ENCODE measurements at places on chromosomes 7 and 10. TPM values are rescaled to one million over a fixed set of nuclear protein-coding genes. Genes with fewer than 3 reads are reported as not detected.

- H3K4me3 ChIP-seq = no peak overlapping the region
- H3K4me1 ChIP-seq = peaks cover 10% of the 10 kb centered on the region
- H3K27ac ChIP-seq = no peak overlapping the region
- DNase-seq = no peak
- H3K36me3 ChIP-seq = no peaks in the 10 kb centered on the region
Observed at GRCh38 chr7:12207046-12207445, 4.0 kb upstream of the TMEM106B start.

DNA sequence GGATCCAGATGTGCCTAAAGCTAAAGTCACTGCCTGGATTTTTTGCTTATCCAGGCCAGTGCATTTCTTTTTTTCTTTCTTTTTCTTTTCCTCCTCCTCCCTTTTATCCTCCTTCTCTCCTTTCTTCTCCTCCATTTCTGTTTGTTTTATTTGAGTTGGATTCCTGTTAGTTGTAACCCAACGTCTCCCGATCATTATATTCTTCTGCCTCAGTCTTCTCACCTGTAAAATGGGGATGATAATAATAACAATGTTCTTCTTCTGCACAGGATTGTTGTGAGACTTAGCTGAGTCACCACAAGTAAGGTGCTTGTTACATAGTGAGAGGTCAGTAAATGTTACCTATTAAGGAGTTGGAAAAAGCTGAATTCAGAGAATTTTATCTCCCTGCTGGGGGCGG lies 13.7 kb upstream of the FFAR4 start:
- no peak overlapping the region for H3K27ac ChIP-seq
- H3K36me3 ChIP-seq = no peaks in the 10 kb centered on the region
- H3K4me3 ChIP-seq = no peak overlapping the region
- DNase-seq = no peak
- no peaks in the 10 kb centered on the region for H3K27me3 ChIP-seq

- no peak for DNase-seq
- H3K4me3 ChIP-seq = no peak overlapping the region
- H3K27ac ChIP-seq = no peak overlapping the region
- no peaks in the 10 kb centered on the region for H3K36me3 ChIP-seq
- H3K27me3 ChIP-seq = peaks cover 13% of the 10 kb centered on the region
Observed at GRCh38 chr7:120859459-120859858, 1.5 kb upstream of the TSPAN12 start.

GRCh38 chr7:106269254-106269961 lies 15.4 kb downstream of the NAMPT start:
- no peak for DNase-seq
- H3K4me3 ChIP-seq = no peak overlapping the region
- H3K27me3 ChIP-seq = no peaks in the 10 kb centered on the region

DNA sequence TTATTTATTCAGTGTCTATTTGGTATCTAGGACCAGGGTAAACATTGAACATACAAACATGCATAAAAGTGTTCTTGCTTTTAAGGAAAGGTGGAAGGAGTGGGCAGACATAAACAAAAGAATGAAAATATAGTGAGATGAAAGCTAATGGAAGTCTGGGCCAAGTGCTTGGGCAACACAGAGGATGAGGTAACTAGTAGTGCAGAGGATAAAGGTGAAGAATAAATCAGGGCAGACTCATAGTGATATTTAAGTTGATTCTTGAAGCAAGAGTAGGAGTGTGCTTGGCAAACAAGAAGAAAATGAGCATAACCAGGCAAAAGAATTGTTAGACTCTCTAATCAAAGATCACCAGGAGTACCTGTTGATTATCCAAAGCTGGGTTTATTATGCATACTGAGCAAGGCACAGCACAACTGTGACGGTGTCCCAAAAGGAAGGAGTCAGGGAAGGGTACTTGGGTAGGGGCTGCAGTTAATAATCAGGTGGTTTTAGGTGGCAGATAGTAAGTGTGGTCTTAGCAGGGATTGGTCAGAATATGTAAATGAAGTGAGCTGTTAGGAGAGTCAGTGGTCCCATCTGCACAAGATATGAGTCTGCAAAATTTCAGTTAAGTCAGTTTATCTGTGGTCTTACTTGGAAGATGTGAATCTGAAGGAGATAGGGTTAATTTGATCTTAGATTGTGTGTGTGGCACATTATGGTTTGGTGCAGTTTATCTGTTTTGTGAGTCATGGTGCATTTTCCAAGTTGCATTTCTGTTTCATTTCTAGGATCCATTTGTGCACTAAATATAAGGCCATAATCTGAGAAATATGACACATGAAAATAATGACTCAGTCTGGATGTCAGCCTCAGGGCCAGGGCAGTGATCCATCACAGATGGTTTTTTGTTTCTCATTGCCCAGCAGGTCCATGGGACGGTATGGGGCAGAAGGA lies 30.6 kb upstream of the TAX1BP1 start:
- DNase-seq = no peak
- H3K27ac ChIP-seq = no peak overlapping the region
- H3K36me3 ChIP-seq = no peaks in the 10 kb centered on the region
- no peaks in the 10 kb centered on the region for H3K27me3 ChIP-seq

DNA sequence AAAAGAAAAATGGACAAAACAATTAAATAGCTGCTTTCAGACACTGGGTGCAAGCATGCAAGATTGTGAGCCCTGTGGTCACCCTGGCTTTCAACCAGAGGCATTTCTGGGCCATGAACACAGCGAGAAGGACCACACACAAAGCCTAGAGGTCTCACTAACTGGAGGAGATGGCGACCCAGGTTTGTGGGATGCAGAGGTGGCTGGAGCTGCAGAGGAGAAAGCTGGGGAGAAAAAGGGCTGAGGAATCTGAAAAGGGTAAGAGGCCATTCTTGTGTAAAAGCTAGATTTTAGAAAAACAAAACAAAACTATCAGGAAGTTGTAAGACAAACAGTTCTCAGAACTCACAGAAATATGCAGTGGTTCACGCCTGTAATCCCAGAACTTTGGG lies 30.1 kb upstream of the PTPRN2 start:
- H3K36me3 ChIP-seq = no peaks in the 10 kb centered on the region
- H3K4me1 ChIP-seq = no peaks in the 10 kb centered on the region
- H3K4me3 ChIP-seq = no peak overlapping the region
- no peaks in the 10 kb centered on the region for H3K27me3 ChIP-seq
- no peak overlapping the region for H3K27ac ChIP-seq
- no peak for DNase-seq

DNA sequence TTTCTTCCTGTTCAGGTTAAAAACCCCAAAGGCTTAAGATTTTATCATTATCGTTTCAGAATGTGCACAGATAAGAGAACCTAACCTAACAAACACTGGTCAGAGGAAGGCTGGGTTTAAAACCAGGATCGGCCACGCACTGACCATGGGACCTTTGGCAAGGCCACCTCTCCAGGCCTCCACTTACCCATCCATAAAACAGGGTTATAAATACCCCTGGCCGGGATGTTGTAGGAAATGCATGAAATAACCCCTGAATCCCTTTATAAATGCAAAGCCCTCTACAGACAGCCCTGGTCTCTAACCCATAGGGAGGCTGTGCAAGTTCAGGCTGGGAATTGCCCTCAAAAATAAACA lies 418 bp downstream of the DEPP1 start:
- H3K4me3 ChIP-seq = peak overlapping the region; percentile 61
- peak overlapping the region; percentile 90 for H3K27ac ChIP-seq
- H3K27me3 ChIP-seq = no peaks in the 10 kb centered on the region
- H3K36me3 ChIP-seq = no peaks in the 10 kb centered on the region
- H3K4me1 ChIP-seq = peaks cover 99% of the 10 kb centered on the region
- DNase-seq = no peak

DNA sequence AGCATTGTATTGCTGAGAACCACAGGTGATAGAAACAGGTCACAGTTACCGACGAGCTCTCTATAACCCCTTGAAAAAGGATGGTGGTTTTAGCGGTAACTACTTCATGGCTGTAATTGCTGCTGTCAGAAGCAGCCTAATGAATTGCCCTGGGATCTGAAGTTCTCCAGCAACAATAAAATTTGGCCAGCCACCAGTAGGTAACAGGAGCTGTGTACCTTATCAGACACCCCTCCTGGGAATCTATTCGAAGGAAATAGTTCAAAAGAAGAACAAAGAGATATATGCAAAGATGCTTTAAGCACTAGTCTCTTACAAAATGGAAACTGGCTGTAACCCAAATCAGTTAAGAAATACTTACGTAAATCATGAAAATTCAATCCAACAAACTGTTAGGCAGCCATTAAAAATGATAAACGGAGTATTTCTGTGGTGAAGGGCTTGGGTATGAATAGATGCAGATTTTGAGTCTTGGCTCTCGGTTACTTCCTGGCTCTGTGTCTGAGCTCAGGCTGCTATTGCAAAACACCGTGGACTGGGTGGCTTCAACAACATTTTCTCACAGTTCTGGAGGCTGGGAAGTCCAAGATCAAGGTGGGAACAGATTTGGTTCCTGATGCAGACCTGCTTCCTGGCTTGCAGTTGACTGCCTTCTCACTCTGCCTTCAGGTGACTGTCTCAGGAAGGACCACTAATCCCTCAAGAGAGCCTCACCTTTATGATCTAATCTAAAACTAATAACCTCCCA lies 1.6 kb downstream of the MSRB2 start:
- peaks cover 39% of the 10 kb centered on the region for H3K4me1 ChIP-seq
- H3K36me3 ChIP-seq = no peaks in the 10 kb centered on the region
- H3K27ac ChIP-seq = peak overlapping the region; percentile 92
- H3K27me3 ChIP-seq = no peaks in the 10 kb centered on the region
- peak overlapping the region; percentile 68 for H3K4me3 ChIP-seq

- H3K27me3 ChIP-seq = no peaks in the 10 kb centered on the region
- no peak overlapping the region for H3K4me3 ChIP-seq
Observed at GRCh38 chr10:49191349-49191748, 3.2 kb upstream of the TMEM273 start.

DNA sequence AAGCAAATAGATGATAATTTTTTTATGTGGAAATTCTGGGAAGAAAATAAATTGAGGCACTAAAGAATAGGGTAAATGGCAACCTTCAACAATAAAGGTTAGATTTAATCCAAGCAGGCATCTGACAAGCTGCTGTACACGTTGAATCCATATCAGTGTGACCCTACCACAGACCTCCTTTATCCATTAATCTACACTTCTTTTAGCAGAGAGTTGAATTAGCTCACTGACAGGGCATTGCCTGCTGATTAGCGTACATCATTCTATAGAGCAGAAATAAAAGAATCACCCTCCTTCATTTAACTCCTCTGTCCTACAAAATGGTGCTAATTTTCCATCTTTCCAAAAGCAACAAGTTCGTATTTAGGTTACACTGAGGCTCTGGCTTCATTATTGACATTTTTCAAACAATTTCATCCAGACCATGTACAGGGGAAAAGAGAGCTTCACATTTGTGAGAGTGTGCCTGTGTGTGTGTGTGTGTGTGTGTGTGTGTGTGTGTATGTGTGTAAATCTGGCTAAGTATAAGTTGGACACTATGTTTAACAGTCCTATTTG lies 356.0 kb downstream of the TFEC start:
- no peak overlapping the region for H3K4me3 ChIP-seq
- no peak overlapping the region for H3K27ac ChIP-seq
- H3K4me1 ChIP-seq = peaks cover 14% of the 10 kb centered on the region
- no peaks in the 10 kb centered on the region for H3K27me3 ChIP-seq
- DNase-seq = no peak
- H3K36me3 ChIP-seq = no peaks in the 10 kb centered on the region

DNA sequence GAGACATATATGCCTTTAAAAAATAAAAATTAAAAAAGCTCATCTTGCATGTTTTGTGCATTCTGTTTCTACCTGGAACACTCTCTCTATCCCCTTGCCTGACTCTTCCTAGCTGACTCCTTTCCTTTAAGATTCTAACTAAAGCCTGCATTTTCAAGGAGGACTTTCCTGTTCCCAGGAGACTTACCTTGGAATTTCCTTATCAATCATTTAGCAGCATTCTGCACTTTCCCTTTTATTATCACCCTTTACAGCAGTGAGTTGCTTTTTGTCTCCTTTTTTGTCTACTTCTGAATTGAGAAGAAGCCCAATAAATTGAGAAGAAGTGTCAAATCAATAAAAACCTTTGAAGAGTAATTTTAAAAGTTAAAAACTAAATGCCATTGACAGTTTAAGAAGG lies 142.2 kb upstream of the TMEM196 start:
- H3K27ac ChIP-seq = no peak overlapping the region
- no peaks in the 10 kb centered on the region for H3K27me3 ChIP-seq
- H3K4me1 ChIP-seq = no peaks in the 10 kb centered on the region
- DNase-seq = no peak

GRCh38 chr10:58152673-58153263 lies 114.9 kb downstream of the IPMK start:
- peak; percentile 36 for DNase-seq
- no peak overlapping the region for H3K27ac ChIP-seq
- H3K36me3 ChIP-seq = no peaks in the 10 kb centered on the region
- H3K27me3 ChIP-seq = no peaks in the 10 kb centered on the region
- no peak overlapping the region for H3K4me3 ChIP-seq

DNA sequence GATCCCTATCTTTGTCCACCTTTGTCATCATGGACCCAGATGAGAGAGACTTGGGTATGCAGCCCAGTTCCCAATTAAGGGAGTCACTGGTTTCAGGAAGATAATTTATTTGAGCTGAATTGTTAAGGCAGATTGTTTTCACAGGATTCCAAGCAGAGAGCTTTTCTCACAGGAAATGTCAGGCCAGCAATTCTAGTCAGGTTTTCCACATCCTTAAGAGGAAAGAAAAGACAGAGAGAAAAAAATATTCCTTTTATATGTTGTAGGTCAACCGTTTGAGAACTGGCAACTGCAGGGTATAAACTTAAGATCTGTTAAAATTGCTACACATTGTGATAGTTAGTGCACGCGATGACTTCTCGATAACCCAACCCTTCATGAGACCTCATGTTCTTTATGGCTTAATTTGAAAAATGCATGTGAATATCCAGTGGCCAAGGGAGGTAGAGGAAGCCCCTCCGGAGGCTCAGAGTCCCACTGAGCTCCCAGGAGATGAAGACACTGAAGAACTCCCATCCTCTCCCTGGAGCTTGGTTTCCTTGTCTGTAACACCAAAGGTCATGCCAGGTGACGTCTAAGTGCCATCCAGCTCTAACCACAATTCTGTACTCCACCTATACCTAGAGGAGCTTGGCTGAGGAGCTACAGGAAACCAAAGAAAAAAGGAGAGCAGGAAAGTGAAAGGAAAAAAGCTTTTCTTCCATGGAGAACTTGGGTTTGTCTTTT lies 45.6 kb downstream of the MINDY4 start:
- no peak overlapping the region for H3K27ac ChIP-seq
- no peaks in the 10 kb centered on the region for H3K4me1 ChIP-seq
- H3K36me3 ChIP-seq = no peaks in the 10 kb centered on the region
- no peaks in the 10 kb centered on the region for H3K27me3 ChIP-seq
- DNase-seq = no peak

- H3K4me3 ChIP-seq = no peak overlapping the region
- H3K27me3 ChIP-seq = no peaks in the 10 kb centered on the region
- H3K4me1 ChIP-seq = no peaks in the 10 kb centered on the region
- H3K36me3 ChIP-seq = no peaks in the 10 kb centered on the region
Observed at GRCh38 chr7:21407796-21408480, 19.9 kb upstream of the SP4 start.

- no peak overlapping the region for H3K4me3 ChIP-seq
- H3K36me3 ChIP-seq = no peaks in the 10 kb centered on the region
- DNase-seq = no peak
- no peaks in the 10 kb centered on the region for H3K27me3 ChIP-seq
Observed at GRCh38 chr10:113020838-113021237, 70.8 kb downstream of the TCF7L2 start.

The KLF14 gene
- not detected for total RNA-seq

The STEAP4 gene
- 2.3 TPM for total RNA-seq

The LIPN gene
- total RNA-seq = 1.1 TPM

Measured in stomach (tissue), 19 donors.